ENCODE measurements at places on chromosomes 13 and 19.

GRCh38 chr19:35297922-35298321, 6.0 kb downstream of the MAG start:
- no peak for DNase-seq

GRCh38 chr19:55156202-55157063, 1.1 kb downstream of the TNNI3 start:
- DNase-seq: no peak

GRCh38 chr13:93672996-93673395, 446.4 kb downstream of the GPC6 start:
- DNase-seq: no peak

GRCh38 chr13:99041788-99042187, 63.9 kb upstream of the DOCK9 start:
- no peak for DNase-seq

DNA sequence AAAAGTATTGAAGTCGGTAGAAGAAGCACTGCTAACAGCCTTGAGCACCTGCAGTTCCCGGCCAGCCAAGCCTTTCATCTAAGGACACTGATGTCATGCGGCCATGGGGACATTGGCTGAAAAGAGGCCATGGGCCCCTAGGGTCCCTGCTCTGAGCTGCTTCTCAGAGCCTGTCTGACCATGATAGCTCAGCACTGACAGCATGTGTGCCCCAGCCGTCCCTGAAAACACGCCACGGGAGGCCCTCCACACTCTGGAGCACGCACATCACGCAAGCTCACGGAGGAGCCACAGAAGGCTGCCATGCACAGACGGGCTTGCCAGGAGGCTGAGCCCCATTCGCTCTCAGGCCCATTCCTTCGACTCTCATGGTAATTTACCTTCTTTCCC, 51.8 kb downstream of the MLLT1 start:
- DNase-seq: no peak

DNA sequence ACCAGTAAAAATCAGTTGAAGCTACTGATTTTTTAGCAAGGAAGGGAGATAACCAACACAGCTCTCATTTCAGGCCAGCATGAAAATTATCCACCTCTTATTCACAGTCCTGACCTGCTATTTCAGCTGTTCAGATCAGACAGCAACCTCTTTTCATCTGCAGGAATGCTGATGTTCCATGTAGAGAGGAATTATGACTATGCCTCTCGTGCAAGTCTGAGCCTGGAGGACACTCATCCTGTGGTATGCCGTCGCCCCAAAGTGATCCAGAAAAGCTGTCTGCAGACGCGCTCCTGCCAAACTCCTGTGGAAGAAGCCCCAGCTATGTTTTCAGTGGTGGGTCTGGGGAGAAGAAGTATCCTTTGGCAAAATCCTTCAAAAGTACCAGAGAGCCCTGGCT, 563.5 kb upstream of the SLITRK1 start:
- DNase-seq: no peak

GRCh38 chr19:6092329-6093286, 17.7 kb downstream of the RFX2 start:
- DNase-seq: no peak

GRCh38 chr19:18840288-18841267, 8.8 kb downstream of the UPF1 start:
- DNase-seq: no peak

DNA sequence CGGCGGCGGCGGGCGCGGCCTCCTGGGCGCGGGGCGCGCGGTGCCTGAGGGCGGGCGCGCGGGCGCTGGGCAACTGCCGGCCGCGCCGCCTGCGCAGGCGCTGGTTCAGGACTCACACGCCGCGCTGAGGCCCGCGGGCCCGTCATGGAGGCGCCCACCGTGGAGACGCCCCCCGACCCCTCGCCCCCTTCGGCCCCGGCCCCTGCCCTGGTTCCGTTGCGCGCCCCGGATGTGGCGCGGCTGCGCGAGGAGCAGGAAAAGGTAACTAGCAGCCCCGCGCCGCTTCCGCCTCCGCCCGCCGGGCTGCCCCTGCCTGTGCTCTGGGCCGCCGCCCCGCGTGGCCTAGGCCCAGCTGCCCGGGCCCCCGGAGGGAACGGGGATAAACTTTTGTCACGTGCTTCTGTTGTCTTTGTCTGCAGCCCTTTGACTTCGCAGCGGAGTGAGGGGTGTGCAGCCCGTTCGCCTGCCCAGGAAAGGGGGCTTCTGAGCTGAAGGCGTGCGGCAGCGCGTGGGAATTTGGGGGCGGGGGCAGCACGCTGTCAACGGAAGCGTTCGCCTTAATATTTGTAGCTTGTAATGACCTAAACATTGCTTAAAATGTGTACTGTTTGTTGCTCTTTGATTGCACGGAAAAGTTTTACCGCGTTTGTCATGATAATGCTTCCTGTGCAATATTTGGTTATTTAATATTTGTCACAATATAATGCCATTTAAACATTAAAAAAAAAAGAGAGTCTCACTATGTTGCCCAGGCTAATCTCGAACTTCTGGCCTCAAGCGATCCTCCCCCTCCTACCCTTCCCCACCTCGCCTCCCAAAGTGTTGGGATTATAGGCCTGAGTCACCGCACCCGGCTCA, 594 bp downstream of the URI1 start:
- DNase-seq: peak; percentile 47

DNA sequence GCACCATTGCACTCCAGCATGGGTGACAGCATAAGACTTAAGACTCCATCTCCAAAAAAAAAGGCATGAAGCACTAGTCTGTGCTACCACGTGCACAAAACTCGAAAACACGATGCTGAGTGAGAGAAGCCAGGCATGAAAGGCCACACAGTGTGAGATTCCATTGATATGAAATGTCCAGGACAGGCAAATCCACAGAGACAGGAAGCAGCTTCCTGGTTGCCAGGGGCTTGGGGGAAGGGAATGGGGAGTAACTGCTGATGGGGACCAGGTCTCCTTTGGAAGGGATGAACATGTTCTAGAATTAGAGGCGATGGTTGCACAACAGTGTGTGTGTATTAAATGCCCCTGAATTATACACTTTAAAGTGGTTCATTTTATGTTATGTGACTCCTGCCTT, 15.9 kb upstream of the JUND start:
- no peak for DNase-seq

- peak; percentile 20 for DNase-seq
Observed at GRCh38 chr19:45443462-45444317, 20.0 kb upstream of the ERCC1 start.

- no peak for DNase-seq
Observed at GRCh38 chr13:66921437-66921836, 308.7 kb downstream of the PCDH9 start.

All from activated gamma-delta T cell treated with anti-CD3 and anti-CD28 coated beads, Interleukin-2, amount 50 U/mL, for 16 hours (primary cell).